ENCODE measurements at places on chromosomes 2 and 18. TPM values are rescaled to one million over a fixed set of nuclear protein-coding genes. Genes with fewer than 3 reads are reported as not detected.

The CTAGE1 gene
- total RNA-seq = not detected

DNA sequence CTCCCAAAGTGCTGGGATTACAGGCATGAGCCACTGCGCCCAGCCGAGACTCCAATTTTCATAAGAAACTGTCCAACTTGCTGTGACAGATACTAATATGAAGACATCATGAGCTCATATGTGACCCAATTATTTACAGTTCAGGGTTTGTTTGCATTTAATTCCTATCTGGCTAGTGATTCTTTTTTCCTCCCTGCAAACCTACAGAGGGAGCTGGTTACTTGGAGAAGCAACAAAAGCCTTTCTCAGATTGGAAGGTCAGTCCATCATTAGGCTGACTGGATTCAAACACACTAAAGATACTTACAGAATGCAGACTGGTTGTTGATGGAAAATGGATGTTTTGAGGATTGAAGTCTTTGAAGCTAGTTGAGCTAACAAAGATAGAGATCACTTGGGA lies 176.4 kb downstream of the ANKRD44 start:
- DNase-seq = no peak

- no peak for DNase-seq
These were observed 915.6 kb downstream of the NRXN1 start for GRCh38 chr2:50116096-50117010.

- DNase-seq = no peak
These were observed 46.2 kb downstream of the WDR75 start for GRCh38 chr2:189487283-189488007.

GRCh38 chr2:53827398-53828175 lies 32.2 kb downstream of the GPR75 start:
- DNase-seq = no peak

GRCh38 chr2:11748861-11749645 lies 2.6 kb downstream of the LPIN1 start:
- DNase-seq = no peak

The GPR35 gene
- total RNA-seq = 1.1 TPM

DNA sequence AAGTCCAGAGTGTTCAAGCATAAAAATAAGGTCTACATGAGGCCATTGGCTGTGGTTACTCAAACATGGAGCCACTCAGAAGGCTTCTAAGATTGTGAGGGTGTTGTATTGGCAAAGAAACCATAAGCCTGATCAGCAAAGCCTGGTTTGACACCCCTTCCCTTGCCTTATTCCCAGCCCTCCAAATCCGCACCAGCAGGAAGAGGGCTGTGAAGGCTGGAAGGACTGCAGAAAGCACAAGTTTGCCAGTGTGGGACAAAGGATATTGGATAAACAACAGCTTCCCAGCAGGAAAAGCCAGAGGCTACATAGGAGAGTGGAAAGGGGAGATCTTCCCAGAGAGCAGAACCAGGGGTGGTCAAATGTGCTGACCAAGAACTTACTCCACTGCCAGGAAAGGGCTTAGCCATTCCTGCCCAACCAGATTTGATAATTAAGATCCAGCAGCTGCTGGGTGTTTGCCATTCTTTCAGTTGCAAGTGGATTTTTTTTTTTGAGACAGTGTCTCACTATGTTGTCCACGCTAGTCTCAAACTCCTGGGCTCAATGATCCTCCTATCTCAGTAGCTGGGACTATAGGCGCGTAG lies 1.5 kb upstream of the PRKAG3 start:
- DNase-seq = peak; percentile 57

- DNase-seq = no peak
These were observed 42.4 kb downstream of the KIF5C start for GRCh38 chr2:148917431-148917830.

DNA sequence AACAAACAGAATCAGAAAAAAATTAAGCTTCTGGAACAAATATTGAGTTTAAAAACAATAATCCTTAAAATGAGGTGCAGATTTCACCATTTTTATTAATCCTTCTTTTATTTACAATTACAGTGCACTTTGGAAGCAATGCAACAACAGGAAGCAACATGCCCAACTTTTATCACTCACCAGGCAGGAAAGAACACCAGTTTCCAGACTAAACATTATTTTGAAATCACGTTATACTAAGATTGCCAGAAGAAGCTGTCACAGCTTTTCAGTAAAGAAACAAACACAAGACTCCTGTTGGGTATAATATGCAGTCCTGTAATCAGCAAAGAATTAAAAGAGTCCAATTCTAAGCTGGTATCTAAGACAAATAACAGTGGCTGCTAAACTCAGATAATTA lies 137.9 kb upstream of the ZC3H15 start:
- no peak for DNase-seq

DNA sequence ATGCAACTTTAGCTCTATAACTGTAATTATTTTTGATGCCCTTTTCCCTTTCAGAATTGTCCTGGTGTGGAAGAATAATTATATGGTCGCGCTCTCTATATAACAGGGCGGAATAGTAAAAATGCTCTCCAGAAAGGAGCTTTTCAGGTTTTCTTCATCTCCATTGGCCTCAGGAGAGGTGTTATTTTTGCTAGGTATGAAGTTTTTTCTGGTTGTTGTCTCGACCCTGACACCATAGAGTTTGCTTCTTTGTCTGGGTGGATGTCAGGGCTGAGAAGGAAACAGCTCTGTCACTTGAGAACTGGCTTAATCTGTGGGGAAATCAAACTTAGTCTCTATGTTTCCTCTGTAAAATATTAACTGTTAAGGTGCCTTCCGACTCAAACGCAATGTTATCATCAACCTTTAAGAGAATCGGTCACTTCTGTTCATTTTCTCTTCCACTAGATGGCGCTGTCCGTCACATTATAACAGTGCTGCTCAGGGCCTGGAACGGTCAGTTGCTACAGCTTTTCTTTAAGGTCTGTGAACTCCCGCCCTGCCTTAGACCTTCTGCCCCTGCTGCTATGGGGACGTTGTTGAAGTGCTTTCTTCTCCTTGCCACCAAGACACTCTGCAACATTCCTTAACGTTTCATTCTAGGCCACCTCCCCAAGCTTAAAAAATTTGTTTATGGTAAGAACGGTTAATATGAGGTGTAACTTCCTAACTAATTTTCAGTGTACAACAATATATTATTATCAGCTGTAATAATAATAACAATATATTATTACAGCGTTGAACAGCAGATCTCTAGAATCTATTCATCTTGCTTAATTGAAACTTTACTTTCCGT lies 23.8 kb upstream of the SERPINB12 start:
- DNase-seq = peak; percentile 93

GRCh38 chr2:105950521-105951383 lies 206.0 kb downstream of the NCK2 start:
- DNase-seq = peak; percentile 36

- peak; percentile 26 for DNase-seq
These were observed 15.0 kb downstream of the COX7A2L start for GRCh38 chr2:42345986-42346385.

GRCh38 chr2:768451-768850 lies 91.2 kb upstream of the TMEM18 start:
- no peak for DNase-seq

- no peak for DNase-seq
These were observed 290.4 kb upstream of the TNP1 start for GRCh38 chr2:217150236-217150635.

GRCh38 chr18:49944663-49945062 lies 131.3 kb upstream of the ACAA2 start:
- peak; percentile 37 for DNase-seq

DNA sequence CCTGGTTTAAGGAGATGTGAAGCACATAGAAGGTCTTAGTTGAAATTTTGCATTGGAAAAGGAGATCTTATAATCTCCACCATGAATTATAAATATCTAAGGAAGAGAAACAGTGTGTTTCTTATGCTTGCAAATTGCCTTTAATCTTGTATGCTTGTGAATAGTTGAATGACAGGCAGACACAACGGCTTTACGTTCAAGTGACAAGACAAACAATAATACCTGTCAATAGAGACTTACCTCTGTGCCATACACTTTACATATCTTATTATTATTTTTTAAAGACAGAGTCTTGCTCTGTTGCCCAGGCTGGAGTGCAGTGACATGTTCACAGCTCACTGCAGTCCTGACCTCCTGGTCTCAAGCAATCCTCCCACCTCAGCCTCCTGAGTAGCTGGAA lies 113.7 kb downstream of the QPCT start:
- no peak for DNase-seq

DNA sequence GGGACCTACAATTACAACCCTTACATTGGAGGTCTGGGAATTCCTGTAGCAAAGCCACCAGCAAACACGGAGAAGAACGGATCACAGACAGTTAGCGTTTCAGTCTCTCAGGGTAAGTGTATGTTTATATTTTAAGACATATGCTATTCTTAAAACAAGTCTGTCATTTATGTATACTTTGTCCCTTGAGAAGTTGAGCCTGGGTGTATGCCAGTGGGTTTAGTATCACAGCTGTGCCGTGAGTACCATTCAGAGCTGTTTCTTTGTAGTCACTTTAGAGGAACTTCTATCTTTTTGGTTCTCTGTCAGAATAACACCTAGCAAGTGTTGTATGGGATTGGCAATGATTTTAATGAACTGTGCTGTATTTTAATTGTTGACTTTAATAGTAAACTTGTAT lies 125.6 kb downstream of the BIRC6 start:
- DNase-seq = peak; percentile 64

The GATA6 gene
- total RNA-seq = 2.2 TPM

The REG3A gene
- not detected for total RNA-seq

DNA sequence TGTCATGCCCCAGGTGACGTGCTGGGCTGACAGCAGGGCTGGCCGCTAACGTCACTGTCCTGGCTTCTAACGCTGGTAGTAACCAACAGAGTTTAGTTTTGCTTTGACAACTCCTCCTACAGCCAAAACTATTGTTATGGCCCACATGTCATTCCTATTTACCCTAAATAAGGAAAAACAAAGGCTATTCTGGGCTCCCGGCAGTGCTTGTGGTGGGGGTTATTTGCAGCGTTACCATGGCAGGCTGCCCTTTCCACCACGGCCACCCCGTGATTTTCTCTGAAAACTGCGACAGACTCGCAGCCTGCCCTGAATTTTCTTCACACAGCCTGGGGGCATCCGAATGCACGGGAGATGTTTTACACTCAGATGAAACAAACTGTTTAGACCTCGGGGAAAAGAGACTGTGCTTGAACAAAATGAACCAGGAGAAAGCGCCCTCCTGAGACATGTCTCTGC lies 115.2 kb downstream of the FAM210A start:
- DNase-seq = peak; percentile 65

The UGT1A10 gene
- not detected for total RNA-seq

The PER2 gene
- 15.3 TPM for total RNA-seq

GRCh38 chr2:437756-438393 lies 150.0 kb upstream of the ALKAL2 start:
- DNase-seq = peak; percentile 71

DNA sequence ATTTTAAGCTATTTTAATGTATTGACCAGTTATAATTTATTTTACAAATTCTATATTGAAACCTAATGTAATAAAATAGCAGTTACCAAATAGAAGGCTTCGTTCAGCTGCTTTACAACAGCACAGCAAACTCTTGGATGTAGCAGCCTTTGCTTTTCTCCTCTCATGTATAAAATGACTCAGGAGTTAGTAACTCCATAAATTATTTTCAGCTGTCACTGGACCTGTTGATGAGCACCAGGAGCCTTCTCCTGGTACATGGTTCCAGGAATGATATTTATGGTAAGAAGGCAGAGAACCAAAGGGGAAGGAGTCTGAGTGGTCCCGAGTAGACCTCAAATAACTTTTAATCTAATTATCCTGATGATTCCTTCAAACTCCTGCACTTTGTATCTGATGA lies 256.4 kb upstream of the NETO1 start:
- DNase-seq = peak; percentile 5

The PPIG gene
- total RNA-seq = 46.1 TPM

- DNase-seq = no peak
These were observed 14.1 kb downstream of the LCT start for GRCh38 chr2:135822855-135823254.

- DNase-seq = no peak
These were observed 1.8 kb downstream of the B3GNT7 start for GRCh38 chr2:231397011-231397927.

GRCh38 chr2:71455741-71456569 lies 2.6 kb downstream of the DYSF start:
- peak; percentile 37 for DNase-seq

DNA sequence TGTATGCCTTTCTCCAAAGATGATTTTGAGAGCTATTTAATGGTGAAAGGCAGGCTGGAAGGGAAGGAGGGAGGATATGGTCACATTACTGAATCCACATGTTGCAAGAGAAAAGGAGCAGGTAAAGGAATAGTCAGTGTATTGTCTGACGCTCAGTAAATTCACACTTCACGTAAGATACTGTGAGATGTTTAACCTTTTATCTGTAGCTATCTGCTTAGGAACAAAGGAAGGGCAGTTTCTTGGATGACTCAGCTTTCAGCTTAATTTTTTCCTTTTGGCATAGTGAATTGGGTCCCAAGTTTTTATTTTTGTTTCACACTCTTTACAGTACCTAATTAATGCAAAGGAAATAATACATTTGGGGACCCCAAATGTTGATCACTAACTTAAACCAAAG lies 96.2 kb downstream of the PMS1 start:
- no peak for DNase-seq

The REG1B gene
- total RNA-seq = not detected

Measured in tongue (tissue), 3 donors.